ENCODE measurements at places on chromosomes 7 and 10.

- DNase-seq = no peak
Measured at GRCh38 chr7:88523645-88524044, 217.0 kb upstream of the STEAP4 start.

GRCh38 chr7:80481196-80481884 lies 30.5 kb downstream of the GNAT3 start:
- no peak for DNase-seq

GRCh38 chr10:24574578-24575155 lies 149.0 kb downstream of the ARHGAP21 start:
- no peak for DNase-seq

DNA sequence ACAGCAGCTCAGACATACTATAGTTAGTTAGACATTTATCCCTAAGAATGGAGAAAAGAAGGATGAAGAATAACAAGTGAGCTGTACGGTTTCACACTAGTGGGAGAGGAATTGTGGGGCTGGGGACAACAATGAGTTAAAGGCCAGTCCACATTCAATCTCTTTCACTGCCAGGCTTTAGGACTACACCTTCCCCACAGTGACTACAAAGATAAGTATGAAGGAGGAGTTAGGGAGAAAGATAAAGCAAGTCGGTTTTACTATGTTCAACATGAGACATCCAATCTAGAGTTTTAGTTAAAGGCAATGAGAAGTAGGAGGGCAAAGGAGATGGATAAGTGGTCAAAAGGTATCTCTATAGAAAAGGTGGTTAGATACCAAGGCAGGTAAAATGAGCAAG lies 16.3 kb downstream of the ARHGAP12 start:
- DNase-seq = no peak

DNA sequence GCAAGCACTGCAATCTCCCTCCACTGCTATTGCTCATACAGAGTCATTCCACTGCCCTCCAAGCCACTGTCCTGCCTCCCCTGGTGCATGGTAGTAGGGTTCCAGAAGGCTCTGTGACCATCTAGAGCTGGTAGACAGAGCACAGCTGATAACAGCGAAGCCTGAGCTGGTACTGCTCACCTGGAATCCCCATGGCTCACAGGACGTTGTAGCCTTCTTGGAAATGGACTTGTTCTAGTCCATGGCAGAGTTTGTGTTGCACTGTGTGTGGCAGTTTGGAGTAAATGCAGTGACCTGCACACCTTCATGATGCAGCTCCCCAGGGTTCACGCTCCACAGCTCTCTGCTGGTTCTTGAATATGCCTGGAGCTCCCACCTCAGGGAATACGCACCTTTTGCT lies 67.0 kb downstream of the ITGA8 start:
- DNase-seq = no peak

- peak; percentile 57 for DNase-seq
Measured at GRCh38 chr7:112898432-112899290, 108.5 kb upstream of the TMEM168 start.
